ENCODE measurements at places on chromosomes 4 and X. TPM values are rescaled to one million over a fixed set of nuclear protein-coding genes. Genes with fewer than 3 reads are reported as not detected.

AADAT gene
- total RNA-seq = 2.7 TPM

UCP1 gene
- total RNA-seq = not detected

DCAF16 gene
- 17.1 TPM for total RNA-seq

PCDH11X gene
- total RNA-seq = 0.05 TPM

- peak; percentile 25 for DNase-seq
- peak overlapping the region; percentile 72 for H3K27ac ChIP-seq
- peaks cover 22% of the 10 kb centered on the region for H3K4me1 ChIP-seq
- no peaks in the 10 kb centered on the region for H3K36me3 ChIP-seq
Measured at GRCh38 chrX:45750639-45751038, 550.0 kb upstream of the DIPK2B start.

- peak within 1 kb of the TSS; percentile 75 for H3K4me3 ChIP-seq
- peak within 1 kb of the TSS; percentile 85 for H3K27ac ChIP-seq
- no peaks in the 10 kb centered on the region for H3K27me3 ChIP-seq
- peak; percentile 76 for DNase-seq
- peaks cover 4% of the 10 kb centered on the region for H3K4me1 ChIP-seq
Measured at GRCh38 chrX:48911412-48912182, at the start of gene SLC35A2. Gene SLC35A2 (minus strand): TSS chrX:48911646. CDS start chrX:48911636, 10 bp downstream.

DNA sequence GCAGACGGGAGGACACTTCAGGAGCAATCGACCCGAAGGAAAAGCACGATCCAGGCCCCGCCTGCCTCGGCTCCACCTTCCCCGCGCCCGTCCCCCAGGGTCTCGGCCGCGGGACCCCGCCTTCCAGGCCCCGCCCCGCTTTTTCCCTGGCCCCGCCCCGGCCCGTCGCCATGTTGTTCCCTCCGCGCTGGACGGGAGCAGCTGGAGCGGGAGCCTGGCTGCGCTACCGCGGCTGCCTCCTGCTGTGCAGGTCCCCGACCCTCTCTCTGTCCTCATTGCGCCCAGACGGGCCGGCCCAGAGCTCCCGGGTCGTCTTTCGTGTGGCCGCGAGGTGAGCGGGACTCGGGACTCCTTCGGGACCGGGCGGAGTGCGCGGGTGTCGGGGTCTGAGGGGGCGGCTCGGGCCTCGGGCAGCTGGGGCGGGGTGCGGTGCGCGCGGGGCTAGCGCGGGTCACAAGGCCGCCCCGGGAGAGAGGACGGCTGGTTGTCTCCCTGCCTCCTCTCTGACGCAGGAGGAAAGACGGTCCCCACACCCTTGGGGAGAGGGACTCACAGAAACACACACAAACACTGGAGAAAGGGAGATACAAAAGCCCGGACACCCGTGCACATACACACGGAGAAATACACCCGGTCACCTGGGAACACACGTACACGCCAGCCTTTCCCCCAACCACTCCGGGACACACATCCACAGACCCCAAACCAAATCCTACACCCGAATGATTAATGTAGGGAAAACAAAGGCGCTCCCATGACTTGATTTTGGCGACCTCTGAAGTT lies at the start of gene RAB9A:
Gene RAB9A (plus strand): TSS at position 171 of the 783 bp plus-strand sequence. CDS start 19,619 bp downstream, outside the sequence.
- H3K27ac ChIP-seq = peak within 1 kb of the TSS; percentile 97
- H3K4me1 ChIP-seq = peaks cover 37% of the 10 kb centered on the region
- peak within 1 kb of the TSS; percentile 77 for H3K4me3 ChIP-seq
- peak; percentile 85 for DNase-seq
- H3K36me3 ChIP-seq = no peaks in the 10 kb centered on the region
- no peaks in the 10 kb centered on the region for H3K27me3 ChIP-seq

DNA sequence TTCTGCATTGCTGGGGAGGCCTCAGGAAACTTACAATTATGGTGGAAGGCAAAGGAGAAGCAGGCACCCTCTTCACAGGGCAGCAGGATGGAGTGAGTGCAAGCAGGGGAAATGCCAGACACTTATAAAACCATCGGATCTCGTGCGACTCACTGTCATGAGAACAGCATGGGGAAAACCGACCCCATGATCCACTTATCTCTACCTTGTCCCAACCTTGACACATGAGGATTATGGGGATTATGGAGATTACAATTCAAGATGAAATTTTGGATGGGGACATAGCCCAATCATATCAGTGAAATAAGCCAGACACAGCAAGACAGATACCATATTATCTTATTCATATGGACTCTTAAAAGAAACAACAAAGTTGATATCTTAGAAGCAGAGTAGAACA lies 134.9 kb downstream of the C4orf33 start:
- H3K27ac ChIP-seq = no peak overlapping the region
- H3K27me3 ChIP-seq = no peaks in the 10 kb centered on the region
- no peaks in the 10 kb centered on the region for H3K4me1 ChIP-seq
- no peak for DNase-seq

Measured in heart right ventricle (tissue), 16 donors.